ENCODE measurements at places on chromosomes 11 and 22. TPM values are rescaled to one million over a fixed set of nuclear protein-coding genes. Genes with fewer than 3 reads are reported as not detected.

NFAM1 gene
- total RNA-seq: 0.05 TPM

OR52I2 gene
- total RNA-seq: not detected

CCDC88B gene
- 132 TPM for total RNA-seq

GLB1L2 gene
- total RNA-seq: 2.0 TPM

LARGE2 gene
- total RNA-seq: 0.36 TPM

DTX4 gene
- 0.36 TPM for total RNA-seq

ZFTA gene
- total RNA-seq: 2.2 TPM

NUDT8 gene
- 9.8 TPM for total RNA-seq

GLB1L3 gene
- total RNA-seq: 10.3 TPM

OR51E2 gene
- total RNA-seq: not detected

CHADL gene
- total RNA-seq: 0.20 TPM

CENATAC gene
- total RNA-seq: 52.3 TPM

CNIH2 gene
- total RNA-seq: 1.5 TPM

JHY gene
- total RNA-seq: 2.5 TPM

RIMBP3B gene
- 0.11 TPM for total RNA-seq

CCDC116 gene
- 0.23 TPM for total RNA-seq

THY1 gene
- total RNA-seq: 10.3 TPM

C11orf52 gene
- 0.27 TPM for total RNA-seq

CD3D gene
- 495 TPM for total RNA-seq

AGBL2 gene
- 5.2 TPM for total RNA-seq
